ENCODE measurements at places on chromosomes 16 and 17.

GRCh38 chr17:2453325-2453724, 52.5 kb upstream of the MNT start:
- no peak for DNase-seq

GRCh38 chr17:36550491-36551417, 6.0 kb downstream of the GGNBP2 start:
- no peak for DNase-seq

DNA sequence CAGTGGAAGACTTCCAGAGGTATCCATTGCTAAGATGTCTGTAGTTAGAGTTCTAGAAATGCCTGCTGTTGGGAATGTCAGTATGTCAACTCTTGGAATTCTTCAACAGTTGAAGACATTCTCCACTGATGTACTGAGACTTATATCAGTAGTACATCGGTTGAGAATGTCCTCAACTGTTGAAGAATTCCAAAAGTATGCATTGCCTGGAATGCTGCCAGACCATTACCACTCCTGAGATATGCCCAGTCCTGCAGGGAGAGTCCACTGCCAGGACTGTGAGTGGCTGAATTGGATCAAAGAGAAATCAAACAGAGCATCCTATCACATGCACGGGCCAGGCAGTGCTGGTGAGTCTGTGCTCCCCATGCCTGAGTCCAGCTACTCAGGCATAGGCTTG, 42.0 kb downstream of the IL21R start:
- DNase-seq = no peak

- no peak for DNase-seq
These were observed 33.8 kb upstream of the SBK1 start for GRCh38 chr16:28258567-28258966.

- DNase-seq = no peak
These were observed 280.2 kb downstream of the C16orf95 start for GRCh38 chr16:87037012-87037411.

DNA sequence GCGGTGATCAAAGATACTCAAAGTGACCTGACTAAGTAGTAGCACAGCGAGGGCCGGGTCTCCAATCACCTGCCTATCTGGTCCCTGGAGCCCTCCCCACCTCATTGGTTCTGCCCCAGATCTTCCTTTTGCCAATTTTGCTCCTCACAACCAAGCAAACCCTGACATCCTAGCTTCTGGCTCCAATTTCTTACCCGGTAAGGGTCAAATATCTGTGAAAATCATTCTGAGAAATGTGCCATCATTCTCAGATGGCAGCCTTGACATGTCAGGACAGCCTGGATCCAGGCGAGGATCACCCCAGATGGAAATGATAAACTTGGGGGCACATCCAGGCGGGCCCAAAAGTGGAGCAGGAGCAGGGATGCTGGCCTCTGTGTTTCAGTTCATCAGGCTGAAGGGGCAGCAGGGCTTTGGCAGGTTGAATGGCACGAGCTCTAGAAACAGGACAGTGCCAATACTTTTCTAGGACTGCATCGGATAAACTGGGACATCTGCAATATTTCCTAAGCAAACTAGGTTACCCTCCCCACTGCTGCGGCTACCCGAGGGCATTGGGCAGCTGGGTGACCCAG, 83.9 kb downstream of the SHISA6 start:
- DNase-seq = no peak

DNA sequence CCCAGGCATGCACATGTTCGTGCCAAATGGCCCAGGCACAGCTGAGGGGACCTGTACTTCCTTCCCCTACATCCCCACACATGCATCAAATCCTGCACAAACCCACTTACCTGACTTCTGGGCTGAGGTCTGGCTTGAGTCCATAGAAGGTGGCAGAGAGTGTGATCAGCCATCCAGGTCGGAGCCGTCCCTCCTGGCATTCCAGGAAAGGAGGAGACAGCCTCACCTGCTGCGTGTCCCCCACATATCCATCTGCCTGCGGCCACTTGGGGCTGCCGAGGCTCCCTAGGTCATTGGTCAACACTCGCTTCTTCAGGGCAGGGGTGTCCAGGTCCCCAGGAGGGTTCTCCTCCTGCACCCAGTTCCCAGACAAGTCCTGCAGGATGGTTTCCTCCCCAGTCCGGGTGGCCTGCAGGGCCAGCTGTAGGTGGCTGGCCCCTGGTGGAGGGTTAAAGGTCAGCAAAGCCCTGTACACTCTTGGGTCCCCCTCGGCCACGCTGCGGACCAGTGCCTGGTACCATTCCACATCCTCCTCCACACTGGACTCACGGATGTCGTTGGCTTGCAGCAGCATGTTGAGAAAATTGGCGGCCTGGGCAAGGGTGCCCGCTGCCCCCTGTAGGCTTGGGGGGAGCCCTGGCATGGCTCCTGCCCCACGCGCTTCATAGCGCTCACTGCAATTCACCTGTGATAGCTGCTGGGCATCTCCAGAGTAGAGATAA, 709 bp downstream of the GPR179 start:
- no peak for DNase-seq

- DNase-seq = no peak
These were observed 21.0 kb downstream of the PHB1 start for GRCh38 chr17:49393491-49394255.

- DNase-seq = peak; percentile 30
These were observed 29.9 kb upstream of the ARL4D start for GRCh38 chr17:43368740-43369506.

DNA sequence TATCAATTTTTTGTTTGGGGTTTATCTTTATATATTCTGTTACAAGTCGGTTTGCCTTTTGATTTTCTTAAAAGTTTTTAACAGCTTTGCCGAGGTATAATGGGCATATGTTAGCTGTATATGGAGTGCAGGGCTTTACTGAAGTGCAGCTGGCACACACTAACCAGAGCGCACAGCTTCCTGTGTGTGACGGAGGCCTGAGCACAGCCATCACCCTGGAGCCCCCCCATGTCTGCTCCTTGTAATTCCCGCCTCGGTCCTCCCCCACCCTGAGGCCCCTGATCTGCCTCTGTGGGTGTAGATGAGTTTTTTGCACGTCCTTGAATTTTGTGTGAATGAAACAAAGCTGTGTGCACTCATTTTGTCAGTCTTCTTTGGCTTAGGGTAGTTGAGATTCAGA, 60.1 kb upstream of the ZNF750 start:
- no peak for DNase-seq

GRCh38 chr16:81415751-81416150, 28.9 kb upstream of the CMIP start:
- no peak for DNase-seq

GRCh38 chr16:88636488-88637265, 1.7 kb upstream of the IL17C start:
- DNase-seq = peak; percentile 47

- DNase-seq = peak; percentile 54
These were observed 1.6 kb downstream of the TMC8 start for GRCh38 chr17:78132084-78132676.

DNA sequence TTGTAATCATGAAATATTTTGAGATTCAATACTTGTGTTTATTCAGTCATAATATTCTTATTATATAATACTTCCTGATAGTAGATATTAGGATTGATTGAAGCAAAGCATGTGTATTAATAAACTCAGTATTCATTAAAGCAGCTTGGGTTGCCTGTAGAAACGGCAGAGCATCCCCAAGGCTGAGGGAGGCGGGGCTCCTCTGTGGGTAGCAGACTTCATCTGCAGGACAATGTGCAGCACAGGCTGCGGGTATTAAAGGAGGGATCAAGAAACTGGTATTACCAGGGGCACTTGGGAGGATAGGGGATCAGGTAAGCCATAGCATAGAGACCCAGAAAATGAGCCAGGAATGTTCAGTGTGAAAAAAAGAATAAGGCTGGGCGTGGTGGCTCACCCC, 213.6 kb downstream of the PRKCA start:
- no peak for DNase-seq

DNA sequence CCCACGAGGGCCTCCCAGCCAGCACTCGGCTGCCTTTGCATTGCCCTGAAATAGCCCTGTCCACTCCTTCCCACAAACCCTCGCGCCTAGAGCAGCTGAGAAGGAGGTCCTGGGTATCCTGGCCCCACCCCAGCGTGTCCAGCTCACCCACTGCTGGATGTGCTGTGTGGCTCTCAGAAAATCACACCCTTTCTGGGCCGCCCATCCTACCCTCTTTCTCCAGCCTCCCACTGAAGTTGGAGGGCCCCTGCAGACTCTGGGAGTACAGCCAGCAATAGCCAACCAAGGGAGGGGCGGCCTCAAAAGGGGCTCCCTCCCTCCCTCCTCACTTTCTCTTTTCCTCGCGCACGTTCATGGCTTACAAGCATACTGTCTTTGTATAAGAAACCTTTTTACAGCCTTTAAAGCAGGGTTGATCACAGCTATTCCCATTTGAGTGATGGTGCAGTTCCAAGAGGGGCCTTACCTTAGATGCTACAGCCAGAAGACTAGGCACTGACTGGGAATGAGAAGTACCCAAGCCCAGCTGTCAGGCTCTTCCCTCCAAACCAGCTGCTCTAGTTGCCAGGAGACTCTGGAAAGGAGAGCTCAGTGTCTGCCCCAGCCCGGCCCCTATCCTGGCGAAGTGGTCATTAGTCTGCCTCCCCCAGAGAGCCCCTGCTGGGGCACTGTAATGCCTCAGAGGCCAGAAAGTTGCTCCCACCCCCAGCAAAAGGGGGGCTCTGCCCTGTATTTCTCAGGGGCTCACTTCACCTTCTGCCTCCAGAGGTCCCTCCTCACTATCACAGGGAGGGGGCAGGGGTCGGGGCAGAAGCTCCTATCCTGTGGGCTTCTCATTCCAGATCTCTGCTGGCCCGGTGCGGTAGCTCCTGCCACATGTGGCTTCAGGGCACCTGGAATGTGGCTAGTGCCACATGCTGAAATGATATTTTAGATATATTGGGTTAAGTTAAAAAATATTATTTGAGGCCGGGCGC, 38.1 kb downstream of the DCAKD start:
- no peak for DNase-seq

DNA sequence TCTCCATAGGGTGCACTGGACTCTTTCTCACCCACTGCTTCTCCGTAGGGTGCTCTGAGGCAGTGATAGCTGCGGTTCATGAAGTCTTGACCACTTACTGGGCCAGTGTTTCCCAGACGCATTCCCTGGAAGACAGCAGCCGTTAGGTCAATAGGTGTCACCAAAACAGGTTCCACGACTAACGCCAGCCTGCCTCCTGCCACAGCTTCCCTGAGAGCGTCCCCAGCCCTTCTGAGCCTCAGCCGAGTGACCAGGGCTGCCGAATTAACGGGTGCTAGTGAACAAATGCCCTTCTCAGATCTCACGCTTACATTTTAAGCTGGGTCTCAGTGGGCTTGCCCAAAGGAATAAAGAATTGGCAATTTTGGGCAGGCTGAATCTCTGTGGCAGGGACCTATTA, 188.7 kb upstream of the TNRC6C start:
- DNase-seq = no peak

DNA sequence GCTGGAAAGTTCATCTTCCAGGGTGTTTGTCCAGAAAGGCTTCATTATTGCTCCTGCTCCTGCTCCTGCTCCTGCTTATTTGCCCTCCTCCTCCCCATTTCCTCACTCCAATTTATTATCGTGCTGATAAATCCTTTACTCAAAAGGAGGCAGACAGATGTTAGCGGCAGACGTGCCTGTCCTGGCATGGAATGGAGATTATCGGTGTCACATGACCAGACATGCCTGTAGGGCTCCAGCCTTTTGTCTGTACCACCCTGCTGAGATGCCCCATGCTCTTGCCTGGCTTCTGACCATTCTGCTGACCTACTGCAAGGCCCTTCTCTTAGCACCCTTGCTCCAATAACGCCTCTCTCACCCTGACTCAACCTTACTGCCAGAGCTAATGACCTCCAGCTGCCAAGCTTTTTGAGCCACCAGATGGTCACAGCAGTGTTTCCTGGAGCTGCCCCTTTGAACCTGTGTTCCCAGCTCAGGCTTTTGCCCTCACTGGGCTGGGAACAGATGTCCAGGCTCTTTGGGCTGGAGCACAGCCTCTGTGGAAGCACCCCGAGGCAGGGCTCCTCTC, 12.8 kb downstream of the DNAH9 start:
- DNase-seq = no peak

- DNase-seq = no peak
These were observed 4.2 kb upstream of the CCNF start for GRCh38 chr16:2425008-2425518.

DNA sequence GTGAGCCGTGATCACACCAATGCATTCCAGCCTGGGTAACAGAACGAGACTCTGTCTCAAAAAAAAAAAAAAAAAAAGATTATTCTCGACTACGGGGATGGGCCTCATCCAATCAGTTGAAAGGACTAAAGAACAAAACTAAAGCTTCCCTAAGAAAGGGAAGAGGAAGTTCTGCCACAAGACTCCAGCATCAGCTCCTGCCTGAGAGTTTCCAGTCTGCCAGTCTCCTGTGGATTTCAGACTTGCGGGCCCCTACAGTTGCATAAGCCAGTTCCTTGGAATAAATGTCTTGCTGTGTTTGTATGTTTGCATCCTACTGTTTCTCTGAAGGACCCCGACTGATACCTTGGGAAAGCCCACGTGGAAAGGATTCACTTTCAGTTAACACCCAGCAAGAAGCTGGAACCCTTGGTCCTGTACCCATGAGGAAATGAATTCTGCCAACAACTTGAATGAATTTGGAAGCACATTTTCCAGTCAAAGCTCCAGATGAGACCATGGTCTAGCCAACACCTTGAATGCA, 26.3 kb upstream of the FZD2 start:
- no peak for DNase-seq

GRCh38 chr17:34420254-34420766, 57.3 kb upstream of the CCL1 start:
- no peak for DNase-seq

DNA sequence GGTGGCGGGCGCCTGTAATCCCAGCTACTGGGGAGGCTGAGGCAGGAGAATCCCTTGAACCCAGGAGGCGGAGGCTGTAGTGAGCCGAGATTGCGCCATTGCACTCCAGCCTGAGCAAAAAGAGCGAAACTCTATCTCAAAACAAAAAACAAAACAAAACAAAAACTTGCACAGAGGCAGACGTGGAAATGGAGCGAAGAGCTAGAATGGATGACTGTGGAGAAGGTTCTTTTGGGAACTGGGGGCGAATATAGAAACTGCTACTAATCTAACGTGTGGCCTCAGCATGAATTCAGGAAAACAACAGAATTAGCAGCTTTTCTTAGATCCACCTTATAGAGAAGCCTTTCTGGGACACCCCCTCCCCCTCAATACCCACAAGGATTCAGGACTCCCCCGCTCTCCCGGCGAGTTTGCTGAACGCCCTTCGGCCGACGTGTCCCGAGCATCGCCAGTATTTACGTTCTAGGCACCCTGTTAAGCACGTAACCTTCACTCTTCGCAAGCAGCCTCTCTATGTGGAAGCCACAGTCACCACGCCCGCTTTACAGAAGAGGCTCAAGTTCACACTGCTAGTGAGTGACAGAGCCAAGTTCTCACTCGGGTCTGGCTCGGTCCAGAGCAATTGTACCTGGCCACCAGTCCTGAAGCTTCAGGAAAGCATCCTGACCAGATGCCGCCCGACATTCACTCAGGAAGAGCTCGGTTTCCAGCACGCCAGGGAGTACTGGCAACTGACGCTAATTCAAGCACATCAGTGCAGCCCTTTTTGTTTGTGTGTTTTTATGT, 13.3 kb upstream of the ABR start:
- no peak for DNase-seq

- DNase-seq = no peak
These were observed 6.7 kb downstream of the NDUFAF8 start for GRCh38 chr17:81245665-81246342.

GRCh38 chr17:10051112-10051511, 146.0 kb upstream of the RCVRN start:
- no peak for DNase-seq

- no peak for DNase-seq
These were observed 91.8 kb downstream of the RGS9 start for GRCh38 chr17:65228734-65229620.

GRCh38 chr17:59601130-59601529, 18.6 kb upstream of the CLTC start:
- DNase-seq = no peak

- no peak for DNase-seq
These were observed 5.1 kb upstream of the SOX8 start for GRCh38 chr16:976389-976931.
